ENCODE measurements at places on chromosomes 7 and 10.

DNA sequence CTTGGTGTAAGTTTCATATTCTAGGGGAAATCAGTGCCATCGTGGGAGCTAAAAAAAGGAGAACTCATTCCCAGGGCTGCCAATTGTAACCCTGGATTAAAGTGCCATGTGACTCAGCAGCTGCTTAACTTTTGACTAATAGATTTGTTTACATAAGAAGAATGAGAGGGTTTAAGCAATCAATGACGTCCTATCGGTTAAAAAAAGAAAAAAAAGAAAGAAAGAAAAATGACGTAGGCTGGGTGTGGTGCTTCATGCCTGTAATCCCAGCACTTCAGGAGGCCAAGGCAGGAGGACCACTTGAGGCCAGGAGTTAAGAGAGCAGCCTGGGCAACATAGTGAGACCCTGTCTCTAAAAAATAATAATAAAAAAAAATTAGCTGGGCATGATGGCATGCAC is 116.2 kb upstream of the AFAP1L2 start:
- no peak for DNase-seq

DNA sequence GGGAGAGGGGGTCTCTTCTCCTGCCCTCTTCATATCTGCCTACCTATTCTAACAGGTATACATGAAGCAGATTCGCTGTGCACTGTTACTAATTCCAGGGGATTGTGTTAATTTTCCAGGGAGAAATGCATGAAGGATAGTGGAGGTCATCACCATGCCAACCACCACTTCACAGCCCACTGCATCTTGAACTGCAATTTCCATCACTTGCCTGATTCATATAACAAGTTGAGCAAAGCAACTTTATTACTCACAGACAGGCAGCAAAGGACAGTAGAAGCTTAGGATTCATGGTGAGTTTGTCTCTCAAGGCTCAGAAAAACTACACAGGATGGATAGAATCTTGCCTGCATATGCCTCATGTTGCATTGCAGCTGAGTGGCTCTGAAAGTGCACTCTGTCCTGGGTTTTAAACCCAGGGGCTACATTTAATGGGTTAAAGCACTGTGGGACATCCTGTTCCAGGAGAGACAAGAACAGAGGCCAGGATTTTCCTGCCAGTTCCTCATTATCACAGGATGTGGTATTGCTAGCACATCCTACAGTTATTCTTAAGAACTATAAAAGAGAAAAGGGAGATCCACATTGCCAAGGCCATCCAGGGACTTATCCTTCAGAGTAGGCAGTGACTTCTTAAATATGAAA is 136.9 kb upstream of the PRSS1 start:
- DNase-seq = no peak

DNA sequence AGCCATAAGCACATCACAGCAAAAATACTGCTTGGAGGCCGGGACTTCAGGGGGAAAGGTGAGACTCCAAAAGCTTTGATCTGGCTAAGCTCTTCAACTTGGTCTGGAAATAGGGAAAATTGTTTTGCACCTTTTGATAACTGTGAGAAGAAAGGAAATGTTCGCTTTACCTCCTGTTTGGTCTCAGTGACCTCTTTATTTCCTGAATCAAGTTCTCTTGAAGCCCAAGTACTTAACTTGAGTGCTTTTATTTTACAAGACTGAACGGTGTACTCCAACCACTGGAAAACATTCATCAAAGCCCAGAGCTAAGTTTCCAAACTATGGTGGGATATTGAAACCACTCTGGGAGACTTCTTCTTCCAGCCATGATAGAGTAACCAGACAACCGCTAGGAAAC is 5.3 kb downstream of the C10orf90 start:
- no peak for DNase-seq

GRCh38 chr7:6346581-6346980 is 74.2 kb upstream of the CYTH3 start:
- DNase-seq = no peak

GRCh38 chr7:37732253-37732652 is 48.7 kb downstream of the GPR141 start:
- DNase-seq = peak; percentile 39

DNA sequence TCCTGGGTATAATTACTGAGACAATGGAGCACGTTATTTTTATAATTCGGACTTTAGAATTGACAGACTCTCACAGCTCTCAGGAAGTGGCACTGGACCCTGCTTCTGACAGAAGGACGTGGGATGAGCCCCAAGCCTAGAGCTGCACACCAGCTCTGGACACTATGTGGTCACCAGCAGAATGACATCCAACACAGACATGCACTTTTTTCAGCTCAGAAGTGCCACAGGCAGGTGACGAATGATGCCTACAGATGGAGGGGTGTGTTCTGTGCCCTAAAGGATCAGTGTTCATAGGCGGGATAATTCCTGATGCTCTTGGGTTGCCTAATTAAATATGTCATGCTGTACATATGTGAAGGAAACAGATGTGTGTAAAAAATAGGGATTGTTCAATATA is 87.9 kb downstream of the VIPR2 start:
- no peak for DNase-seq

DNA sequence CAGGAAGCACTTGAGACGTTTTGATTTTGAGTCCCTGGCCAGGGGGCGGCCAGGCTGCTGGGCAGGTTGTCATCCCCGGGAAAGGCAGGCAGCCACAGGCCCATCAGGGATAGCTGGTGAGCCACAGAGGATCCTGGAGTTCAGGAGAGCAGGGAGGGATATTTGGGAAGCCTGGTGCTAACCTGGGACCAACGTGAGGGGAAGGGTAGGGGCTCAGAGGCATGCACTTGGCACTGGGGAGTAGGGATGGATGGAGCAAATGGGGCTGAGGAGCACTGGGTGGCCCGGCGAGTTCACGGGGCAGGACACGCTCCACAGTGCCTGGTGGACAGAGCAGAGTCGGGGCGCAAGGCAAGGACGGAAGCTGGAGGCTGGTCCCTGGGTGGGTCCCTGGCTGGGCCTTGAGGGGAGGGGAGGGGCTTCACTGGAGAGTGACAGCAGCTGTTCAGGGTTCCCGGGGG is 30.2 kb downstream of the LRRC27 start:
- DNase-seq = no peak

GRCh38 chr7:767580-767940 is 40.5 kb upstream of the PRKAR1B start:
- no peak for DNase-seq

- no peak for DNase-seq
Measured at GRCh38 chr7:2158331-2159175, 74.2 kb downstream of the MAD1L1 start.

GRCh38 chr10:126701526-126701925 is 31.0 kb upstream of the C10orf90 start:
- DNase-seq = no peak

DNA sequence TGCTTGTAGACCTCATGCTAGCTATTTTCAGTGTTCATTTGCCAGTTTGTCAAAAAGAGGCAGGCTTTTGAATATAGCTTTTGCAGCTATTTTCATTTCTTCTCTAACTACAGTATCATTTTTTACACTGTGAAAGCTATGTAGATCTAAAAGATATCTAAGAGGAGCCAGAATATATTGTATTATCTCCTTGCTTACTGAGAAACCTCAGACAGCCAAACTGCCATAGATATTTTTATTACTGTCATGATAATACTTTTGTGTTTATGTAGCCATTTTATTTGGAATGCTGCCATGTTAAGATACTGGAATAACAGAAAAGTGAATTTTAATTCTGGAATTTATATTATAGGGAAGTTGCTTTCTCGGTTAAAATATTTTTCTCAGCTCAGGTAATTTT is 37.2 kb downstream of the ANKIB1 start:
- no peak for DNase-seq

DNA sequence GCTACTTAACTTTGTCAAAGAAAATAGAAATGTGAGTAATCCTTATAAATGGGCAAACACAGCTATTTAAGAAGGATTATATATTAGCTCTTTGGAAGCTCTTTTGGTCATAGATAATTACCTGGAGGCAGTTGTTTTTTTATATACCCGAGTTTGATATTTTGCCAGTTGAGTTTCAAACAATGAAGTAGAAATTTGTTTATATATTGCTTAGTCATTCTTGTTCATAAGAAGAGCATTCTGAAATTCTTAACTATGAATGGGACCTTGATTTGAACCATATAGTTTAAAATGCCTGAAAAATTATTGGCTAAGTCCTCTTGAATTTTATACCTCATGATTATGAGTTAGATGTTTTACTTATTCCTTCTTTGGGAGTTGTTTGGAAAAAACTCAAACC is 36.4 kb downstream of the MINPP1 start:
- no peak for DNase-seq

DNA sequence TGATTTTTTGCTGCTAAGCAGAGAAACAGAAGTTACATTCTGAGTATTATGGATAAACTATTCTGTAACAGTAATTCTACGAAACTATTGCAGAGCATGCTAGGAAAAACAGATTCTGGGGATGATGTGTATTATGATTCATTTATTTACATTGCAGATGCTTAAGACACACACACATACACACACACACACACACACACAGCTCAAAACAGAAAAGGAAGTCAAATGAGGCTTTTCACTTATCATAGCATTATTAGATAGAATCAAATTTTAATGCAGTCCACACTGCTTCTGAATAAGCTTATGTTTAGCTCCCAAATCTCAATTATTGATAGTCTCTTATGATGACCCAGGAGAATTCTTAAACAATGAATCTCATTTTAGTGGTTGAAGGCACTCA is 307.2 kb downstream of the HGF start:
- DNase-seq = no peak

DNA sequence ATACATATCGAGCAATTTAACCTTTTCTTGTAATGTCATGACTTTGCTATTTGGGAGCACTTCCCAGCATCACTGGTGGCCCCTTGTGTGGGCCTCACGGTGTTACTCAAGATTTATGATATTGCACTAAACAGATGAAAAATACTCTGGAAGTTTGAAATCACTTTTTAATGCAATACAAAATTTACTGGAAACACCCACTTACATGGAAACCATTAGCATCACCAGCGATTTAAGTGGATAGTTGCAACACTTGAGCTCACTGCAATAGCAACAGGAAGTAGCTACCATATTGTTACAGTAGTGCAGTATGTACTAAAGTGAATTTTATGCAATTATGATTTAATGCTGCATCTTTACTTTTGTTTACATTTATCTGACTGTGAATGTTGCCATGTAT is 184.4 kb downstream of the MDFIC start:
- no peak for DNase-seq

DNA sequence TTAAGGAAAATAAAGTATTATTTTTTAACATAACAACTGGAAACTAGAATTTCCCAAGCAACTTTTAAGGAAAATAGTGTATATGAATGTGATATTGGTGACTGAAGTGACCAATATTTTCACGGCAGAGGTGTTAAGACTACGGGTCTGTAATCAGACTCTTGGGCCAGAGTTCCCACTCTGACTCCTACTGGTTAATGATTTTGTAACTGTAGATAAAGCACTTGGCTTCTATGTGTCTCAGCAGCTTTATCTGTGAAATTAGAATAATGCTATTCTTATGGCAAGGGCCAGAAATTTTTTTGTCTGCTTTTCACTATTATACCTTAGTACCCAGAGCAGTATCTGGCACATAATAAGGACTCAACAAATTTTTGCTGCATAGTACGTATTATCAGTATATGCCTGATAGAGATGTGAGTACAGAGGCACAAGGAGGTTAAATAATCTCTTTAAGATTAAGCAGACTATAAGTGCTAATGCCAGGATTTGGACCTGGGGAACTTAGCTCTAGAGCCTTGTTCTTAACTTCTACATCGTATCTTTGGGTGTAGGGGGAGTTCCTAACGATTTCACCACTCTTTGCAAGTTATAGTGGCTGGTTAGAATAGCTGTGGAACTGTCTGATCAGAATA is 186.1 kb upstream of the SLC26A5 start:
- DNase-seq = no peak

GRCh38 chr7:105322655-105323277 is 66.0 kb downstream of the SRPK2 start:
- no peak for DNase-seq

DNA sequence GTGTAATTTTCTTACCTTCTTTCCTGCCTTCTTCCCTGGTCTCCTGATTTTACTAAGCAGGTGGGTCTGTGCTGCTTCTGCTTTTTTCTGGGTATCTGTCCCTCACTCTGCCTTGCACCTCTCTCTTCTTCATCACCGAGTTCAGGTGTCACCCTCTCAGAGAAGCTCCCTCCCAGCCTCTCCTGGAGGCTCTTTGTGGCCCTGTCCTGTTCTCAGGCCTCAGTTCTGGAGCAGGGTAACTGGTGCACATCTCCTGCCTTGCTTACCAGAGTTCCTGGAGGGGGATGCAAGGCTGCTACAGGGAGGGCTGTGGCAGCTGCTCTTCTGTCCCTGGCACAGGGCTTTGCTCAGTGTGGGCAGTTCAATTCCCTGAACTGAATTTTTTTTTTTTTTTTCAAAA is 66.1 kb downstream of the RBM33 start:
- DNase-seq = no peak

- DNase-seq = no peak
Measured at GRCh38 chr10:15642095-15642494, 77.6 kb downstream of the ITGA8 start.

DNA sequence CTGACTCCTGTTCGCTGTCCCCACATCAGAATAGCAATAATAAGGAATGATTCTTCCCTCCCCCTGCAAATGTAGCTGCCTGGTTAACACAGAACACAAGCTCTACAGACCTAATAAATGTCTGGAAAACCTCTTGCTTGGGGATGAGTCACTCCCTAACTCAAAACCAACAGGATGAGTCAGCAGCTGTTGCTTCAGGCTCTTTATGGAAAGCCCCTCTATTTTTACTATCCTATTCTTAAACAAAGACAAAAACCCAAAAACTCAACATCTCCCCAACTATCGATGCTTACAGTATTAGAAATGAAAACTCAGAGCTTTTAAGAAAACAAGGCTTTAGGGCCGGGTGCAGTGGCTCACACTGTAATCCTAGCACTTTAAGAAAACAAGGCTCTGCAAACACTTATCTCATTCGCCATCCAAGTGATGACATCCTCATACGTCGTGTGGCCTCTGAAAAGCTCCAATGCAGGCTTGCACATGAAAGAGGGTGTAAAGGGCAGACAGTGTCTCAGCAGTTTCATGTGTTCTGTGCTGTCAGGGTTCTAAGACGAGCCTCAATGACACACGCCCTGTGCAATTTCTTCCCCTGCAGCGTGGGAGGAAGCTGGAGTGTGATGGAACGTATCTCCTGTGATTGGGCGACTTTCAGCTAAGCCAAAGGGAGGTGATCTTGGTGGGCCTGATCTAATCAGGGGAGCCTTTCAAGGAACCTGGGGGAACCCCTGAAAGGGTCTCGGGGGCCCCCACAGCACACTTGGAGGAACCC is 70.1 kb downstream of the AMZ1 start:
- DNase-seq = peak; percentile 90

All from RPMI8226 (cell line).